ENCODE measurements at places on chromosomes 6 and 20. TPM values are rescaled to one million over a fixed set of nuclear protein-coding genes. Genes with fewer than 3 reads are reported as not detected.

GRCh38 chr6:33195304-33196165 lies 3.3 kb upstream of the COL11A2 start:
- DNase-seq, result no peak

DNA sequence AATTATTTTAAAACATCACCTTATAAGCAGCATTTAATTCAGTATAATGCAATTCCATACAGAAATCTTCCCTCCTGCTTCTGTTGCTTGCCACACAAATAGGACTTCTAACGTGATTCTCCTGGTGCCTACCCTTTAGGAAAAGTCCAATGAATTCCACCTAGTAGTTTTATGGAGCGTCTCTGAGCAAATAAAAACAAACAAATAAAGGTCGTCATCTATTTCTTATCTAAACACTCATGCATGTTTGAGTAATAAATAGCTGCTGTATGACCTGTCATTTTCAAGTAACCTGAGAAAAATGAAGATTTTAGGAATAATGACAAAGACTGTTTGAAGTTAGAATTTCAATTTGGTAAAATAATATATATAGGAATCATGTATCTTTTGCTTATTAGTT lies 102.7 kb downstream of the BMP5 start:
- DNase-seq, result no peak

DNA sequence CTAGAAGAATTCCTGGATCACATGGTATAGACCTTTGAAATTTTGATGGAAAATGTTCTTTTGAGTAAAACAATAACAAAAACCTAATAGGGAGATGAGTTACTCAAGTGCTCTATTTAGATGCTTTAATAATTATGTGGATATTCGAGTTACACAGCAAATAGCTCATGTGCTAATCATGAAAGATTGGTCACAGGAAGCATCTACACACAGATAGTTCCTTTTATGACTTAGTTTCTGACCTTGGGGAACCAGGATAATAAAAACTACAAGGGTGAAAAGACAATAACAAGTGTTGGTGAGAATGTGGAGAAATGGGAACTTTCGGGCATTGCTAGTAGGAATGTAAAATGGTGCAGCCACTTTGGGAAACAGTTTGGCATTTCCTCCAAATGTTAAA lies 19.7 kb downstream of the UBE2V1 start:
- no peak for DNase-seq

- DNase-seq, result no peak
Measured at GRCh38 chr6:27280540-27281000, 31.5 kb downstream of the POM121L2 start.

DNA sequence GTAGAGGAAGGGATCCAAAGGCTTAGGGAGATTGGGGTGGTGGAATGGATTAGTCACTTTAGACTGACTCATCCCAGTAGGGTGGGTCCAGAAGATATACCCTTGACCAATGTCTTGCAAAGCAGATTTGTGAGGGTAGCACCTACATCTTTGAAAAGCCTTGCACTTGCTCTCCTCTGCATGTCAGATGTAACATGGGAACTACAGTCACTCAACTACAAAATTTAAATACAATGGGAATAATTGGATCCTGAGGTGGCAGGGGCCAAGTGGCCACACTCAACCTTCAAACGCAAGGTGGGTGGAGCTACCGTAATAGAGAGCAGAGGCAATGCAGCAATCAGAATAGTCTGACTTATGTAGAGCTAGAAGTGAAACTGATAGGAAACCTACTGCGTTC lies 71.2 kb downstream of the ME1 start:
- DNase-seq, result no peak

GRCh38 chr20:23407781-23408464 lies 13.4 kb downstream of the NAPB start:
- no peak for DNase-seq

- DNase-seq, result no peak
Measured at GRCh38 chr20:25695532-25696370, 902 bp downstream of the ZNF337 start.

DNA sequence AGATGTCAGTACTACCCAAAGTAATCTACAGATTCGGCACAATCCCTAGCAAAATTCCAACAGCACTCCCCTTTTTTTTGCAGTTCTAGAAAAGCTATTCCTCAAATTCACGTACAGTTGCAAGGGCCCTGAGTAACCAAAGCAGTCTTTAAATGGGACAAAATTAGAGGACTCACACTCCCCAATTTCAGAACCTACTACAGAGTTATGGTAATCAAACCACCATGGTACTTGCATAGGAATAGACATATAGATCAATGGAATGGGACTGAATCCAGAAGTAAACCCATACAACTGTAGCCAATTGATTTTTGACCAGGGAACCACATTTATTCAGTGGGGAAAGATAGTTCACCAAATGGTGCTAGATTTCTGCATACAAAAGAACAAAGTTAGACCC lies 350.8 kb downstream of the CDKAL1 start:
- DNase-seq, result no peak

TMEM200A gene
- total RNA-seq, result 3.1 TPM

GSTA1 gene
- not detected for total RNA-seq

All from activated CD4-positive, alpha-beta T cell treated with anti-CD3 and anti-CD28 coated beads, Interleukin-2, amount 10 ng/mL, durations not matched to agents 7 days and 5 days (primary cell).